ENCODE measurements at places on chromosomes 16 and 17. TPM values are rescaled to one million over a fixed set of nuclear protein-coding genes. Genes with fewer than 3 reads are reported as not detected.
A peak's percentile ranks its signal among the peaks of the same experiment; 100 is the strongest.

DNA sequence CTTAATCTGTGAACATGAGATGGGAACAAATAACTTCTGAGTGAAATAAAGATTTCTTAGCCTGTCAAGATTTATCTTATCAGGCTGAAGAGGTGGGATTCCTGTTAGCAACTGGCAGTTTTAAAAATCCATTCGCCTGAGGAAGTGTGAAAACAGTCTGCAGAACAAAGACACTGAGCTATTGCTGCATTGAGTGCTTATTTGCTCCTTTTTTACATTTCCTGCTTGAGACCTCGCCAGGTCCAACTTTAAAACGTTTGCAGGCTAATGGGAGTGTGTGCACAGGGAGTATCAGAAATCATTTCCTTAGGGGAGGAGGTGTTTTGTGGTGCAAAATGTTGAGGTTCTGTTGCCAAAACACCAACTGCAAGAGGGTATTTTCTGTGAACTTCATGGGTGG is 957.8 kb upstream of the RBFOX1 start:
- DNase-seq = no peak

DNA sequence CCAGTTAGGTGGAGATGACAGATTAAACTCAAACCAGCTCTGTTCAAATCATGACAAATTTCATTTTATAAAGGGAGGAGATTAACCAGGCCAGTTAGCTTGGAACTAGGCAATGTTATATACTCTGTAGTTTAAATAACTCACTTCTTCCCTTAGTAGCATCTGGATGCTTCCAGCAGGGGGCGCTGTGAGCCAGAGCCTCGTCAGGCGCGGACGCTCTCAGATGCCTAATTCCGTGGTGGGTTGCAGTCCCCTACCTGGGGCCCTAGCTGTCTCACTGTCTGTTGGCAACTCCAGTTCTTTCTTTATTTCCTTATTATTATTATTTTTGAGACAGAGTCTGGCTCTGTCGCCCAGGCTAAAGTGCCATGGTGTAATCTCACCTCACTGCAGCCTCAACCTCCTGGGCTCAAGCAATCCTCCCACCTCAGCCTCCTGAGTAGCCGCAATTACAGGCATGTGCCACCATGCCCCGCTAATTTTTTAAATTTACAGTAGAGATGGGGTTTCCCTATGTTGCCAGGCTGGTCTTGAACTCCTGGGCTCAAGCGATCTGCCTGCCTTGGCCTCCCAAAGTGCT is 17.3 kb upstream of the WFDC1 start:
- DNase-seq = peak; percentile 76

- DNase-seq = no peak
These were observed 267.8 kb downstream of the ENGASE start for GRCh38 chr17:79342376-79342775.

- DNase-seq = no peak
These were observed 15.3 kb upstream of the NBR1 start for GRCh38 chr17:43155666-43156065.

GRCh38 chr16:54055864-54056263 is 230.7 kb downstream of the IRX3 start:
- no peak for DNase-seq

- DNase-seq = no peak
These were observed 35.2 kb downstream of the ADCY9 start for GRCh38 chr16:4081047-4081446.

GRCh38 chr17:77371888-77372443 is 231.2 kb downstream of the SEC14L1 start:
- no peak for DNase-seq

- no peak for DNase-seq
These were observed 798.4 kb upstream of the EEF2KMT start for GRCh38 chr16:5895976-5896375.

- DNase-seq = no peak
These were observed 2.5 kb upstream of the CORO6 start for GRCh38 chr17:29625037-29625750.

DNA sequence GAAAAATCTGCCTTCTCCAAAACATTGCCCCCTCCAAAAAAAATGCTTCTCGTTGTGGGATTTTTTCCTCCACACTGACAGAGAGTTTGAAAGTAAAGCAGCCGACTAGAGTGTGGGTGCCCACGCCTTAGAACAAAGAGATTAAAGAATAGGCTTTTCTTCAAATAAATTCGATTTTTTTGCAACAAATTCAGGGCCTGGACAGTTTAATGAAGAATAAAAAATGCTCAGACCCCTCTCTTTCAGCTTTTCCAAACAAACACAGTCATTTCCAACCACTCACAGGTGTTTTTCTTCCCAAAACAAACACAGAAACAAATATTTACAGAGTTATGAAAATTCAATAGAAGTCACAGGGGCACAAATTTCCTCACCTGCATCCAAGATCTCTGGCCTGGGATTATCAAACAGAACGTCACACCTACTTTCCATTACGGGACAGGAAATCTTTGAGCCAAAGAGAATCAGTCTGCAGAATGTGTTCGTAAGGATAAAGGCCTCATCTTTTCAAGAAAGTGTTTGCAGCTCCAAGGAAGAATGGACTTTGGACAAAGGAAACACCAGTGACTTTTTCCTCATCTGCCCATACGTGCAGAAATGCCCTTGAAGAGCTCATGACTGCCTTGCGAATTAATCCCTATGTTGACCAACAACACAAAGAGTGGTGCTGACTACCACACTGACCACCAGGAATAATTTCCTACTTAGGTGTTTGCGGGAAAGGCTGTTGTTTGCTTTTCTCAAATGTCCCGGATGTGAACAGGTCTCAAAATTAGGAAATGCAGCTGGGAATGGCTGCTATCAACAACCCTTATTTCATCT is 31.3 kb upstream of the TOX3 start:
- no peak for DNase-seq

GRCh38 chr17:78360371-78361224 is 721 bp upstream of the SOCS3 start:
- peak; percentile 90 for DNase-seq

GRCh38 chr17:14616528-14616927 is 315.6 kb downstream of the HS3ST3B1 start:
- no peak for DNase-seq

DNA sequence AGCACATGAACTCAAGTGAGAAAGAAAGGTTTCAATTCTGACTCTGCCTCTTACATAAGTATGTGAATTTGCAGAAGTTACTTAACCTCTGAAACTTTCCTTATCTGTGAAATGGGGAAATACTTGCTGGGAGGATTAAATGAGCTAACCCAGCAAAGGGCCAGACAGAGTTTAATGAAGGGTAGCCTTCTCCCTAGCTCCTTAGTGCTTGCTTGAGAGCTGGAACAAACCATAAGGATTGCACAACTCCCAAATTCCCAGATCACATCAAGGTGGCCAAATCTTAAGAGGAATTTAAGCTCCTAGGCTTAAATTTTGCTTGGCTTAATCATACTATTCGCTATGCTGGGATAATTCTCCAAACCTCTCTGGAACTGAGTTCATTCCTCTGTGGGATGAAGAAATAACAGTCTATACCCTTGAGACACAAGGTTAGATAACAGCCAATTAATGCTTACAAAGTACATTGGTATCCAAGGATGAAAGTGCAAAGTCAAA is 11.8 kb upstream of the WSB1 start:
- no peak for DNase-seq

C16orf86 gene
- polyA plus RNA-seq = 2.3 TPM

BRIP1 gene
- 0.29 TPM for polyA plus RNA-seq

CANT1 gene
- polyA plus RNA-seq = 6.2 TPM

SLC52A1 gene
- 0.08 TPM for polyA plus RNA-seq

TIGD7 gene
- polyA plus RNA-seq = 0.58 TPM

SDR42E1 gene
- 1.9 TPM for polyA plus RNA-seq

CHST5 gene
- not detected for polyA plus RNA-seq

KRT222 gene
- 3.1 TPM for polyA plus RNA-seq

All from liver (tissue), 10 donors.